ENCODE measurements at places on chromosomes 16 and 17.

DNA sequence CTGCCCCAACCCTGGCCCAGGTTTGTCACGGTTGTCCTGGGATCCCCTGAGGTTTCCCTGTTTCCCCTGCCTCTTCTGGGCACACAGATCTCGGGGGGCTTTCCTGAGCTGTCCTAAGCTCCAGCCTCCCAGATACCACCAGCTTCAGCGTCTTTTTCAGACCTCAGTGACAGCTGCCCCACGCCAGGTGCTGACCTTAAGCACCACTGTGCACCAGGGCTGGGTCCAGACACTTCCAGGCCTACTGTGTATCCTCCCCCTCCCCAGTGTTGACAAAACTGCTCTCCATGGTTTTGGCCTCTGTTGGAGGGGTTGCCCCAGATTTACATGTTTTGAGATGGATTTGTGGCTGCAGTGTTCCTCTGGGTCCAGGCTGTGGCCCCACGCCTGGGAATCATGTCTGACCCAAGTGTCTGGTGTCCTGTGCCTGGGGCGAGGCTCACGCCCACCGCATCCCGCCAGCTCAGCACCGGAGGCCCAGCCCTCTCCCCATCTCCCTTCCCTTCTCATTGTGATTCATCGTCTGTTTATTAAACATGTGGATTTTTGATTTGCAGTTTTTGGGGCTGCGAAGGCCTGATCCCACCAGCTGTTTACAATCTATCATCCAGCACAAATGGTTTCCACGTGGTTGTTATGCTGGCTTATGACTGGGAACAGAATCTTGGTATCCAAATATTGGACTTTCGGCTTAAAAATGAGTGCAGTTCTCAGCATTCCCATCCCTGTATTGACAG lies 82.1 kb downstream of the METRNL start:
- DNase-seq, result no peak

DNA sequence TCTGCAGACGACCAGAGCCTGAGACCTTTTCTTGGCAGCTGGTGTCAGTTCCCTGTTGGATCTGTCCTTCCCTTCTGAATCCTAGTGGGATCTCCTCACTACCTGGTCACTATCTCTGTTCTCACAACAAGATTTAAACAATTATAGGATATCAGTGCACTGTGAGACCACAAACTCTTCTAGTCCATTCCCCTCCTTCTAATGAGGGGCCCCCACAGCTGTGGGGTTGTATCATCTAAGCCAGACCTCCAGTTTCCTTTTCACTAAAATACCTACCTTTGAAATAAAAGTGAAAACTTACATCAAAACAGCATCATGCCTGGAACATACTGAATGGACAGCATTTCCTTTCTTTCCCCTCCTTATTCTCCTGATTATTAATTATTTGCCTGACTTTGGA lies 233.2 kb downstream of the PRKCA start:
- DNase-seq, result no peak

DNA sequence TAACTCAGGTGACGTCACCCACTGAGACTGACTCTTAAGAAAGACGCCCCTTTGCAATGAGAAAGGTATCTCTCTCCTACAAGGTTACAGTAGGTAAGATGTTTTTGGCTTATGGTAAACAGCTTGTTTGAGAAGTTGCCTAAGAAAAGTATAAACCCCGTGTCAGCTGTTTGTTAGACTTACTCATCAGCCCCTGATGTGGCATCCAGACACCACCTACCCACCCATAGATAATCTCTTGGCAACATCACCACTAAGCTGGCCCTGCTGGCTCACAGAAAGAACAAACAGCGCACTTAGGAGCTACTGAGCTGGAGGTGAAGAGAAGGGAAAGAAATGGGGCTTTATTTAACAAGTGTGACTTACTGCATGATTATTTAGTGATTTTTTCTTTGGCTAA lies 121.0 kb downstream of the PARN start:
- no peak for DNase-seq

GRCh38 chr16:24117680-24118079 lies 138.5 kb upstream of the CACNG3 start:
- DNase-seq, result no peak

GRCh38 chr16:5928476-5929065 lies 831.0 kb upstream of the EEF2KMT start:
- DNase-seq, result no peak

DNA sequence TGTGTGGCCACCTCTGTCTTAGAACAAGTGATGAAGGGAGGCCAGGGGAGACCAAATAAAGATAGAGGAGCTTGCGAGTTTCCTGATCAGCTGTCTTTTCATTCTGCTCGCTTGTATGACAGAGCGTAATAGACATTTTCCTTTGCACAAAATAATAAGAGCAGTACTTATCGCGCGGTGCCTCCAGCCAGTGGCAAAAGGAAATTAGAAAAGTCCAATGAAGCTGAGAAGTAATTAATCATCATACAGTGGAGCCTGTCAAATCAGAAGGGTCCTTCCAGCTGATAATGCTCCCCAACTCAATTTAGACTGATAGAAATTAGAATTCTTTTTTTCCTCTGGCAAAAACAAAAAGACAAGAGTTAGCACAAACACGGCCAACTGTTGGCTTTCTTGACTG lies 307.0 kb upstream of the IRX5 start:
- DNase-seq, result no peak

GRCh38 chr16:4673387-4674046 lies 19.8 kb upstream of the NUDT16L1 start:
- DNase-seq, result no peak

DNA sequence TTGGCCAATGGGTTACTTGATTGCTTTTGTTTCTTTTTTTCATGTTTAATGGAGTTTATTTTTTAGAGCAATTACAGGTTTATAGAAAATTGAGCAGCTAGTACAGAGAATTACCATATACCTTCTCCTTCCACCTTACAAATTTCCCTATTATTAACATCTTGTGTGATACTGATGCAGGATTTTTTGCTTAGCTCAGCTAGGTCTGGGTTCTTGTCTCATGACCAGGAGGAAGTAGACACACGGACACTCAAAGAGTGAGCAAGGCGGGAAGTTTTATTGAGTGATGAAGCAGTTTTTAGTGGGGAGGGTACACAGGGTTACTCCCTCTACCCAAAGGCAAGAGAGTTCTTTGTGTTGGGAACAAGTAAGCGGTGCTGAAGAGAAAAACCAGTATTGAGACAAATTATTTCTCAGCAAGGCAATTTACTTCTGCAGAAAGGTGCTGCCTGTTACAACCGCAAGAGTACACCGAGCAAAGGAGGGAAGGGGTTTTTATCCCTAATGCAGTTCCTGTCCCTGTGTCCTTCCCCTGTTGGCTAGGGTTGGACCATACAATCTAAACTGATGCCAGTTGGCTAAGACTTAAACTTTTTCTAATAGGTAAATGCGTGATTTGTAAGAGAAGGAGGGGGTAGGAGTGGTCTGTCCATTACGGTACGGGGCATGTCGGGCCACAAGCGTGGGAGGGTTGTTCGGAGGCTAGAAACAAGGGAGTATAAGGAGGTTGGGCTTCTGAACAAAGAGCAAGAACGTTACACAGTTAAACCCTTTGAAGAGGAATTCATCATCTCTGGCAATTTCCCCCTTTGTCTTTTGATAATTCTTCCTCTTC lies 26.9 kb downstream of the SEC14L1 start:
- DNase-seq, result no peak

DNA sequence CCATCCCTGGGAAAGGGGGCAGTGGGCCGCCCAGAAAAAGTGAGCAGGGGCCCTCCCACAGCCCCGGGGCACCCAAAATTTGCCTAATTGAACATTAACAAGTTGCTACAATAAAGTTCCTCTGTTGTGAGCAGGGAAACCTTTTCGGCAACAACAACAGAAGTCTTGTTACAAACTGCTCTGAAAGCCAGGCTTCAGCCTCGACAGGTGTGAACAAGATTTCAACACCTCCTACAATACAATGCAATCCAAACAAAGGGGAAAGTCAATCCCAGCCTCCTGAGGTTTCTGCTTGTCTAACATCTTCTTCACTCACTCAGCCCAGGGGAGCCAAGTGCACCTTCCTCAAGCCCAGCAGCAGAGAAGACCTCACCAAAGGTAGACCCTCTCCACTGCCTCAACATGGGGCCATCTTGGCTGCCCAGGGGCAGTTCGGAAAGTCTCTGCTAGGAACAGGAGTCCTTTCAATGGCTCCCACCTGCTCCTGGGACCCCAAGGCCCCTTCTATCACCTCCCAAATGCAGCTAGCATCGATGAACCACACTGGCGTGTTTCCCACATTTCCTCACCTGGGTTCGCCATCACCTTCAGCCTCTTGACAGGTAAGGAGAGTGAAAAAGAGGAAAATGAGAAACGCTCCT lies 19.1 kb downstream of the ZFHX3 start:
- no peak for DNase-seq

- DNase-seq, result no peak
Measured at GRCh38 chr16:72240466-72240865, 68.5 kb upstream of the PMFBP1 start.

DNA sequence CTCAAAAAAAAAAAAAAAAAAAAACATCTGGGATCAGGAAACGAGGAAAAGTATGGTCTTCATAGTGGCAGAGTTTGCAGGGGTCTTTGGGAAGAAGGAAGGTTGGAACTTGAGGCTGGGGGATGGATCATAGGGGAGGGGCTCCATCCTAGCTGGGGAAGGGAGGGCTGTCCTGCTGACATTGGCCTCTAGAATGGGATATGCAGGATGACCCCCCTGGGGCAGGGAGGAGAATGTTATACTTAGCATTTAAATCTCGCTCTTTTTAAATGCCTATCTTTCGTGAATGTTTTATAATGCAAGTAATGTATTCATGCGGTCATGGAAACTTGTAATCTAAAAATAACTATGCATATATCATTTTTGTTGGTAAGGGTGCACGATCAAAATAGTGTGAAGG lies 33.2 kb downstream of the TMEM235 start:
- DNase-seq, result no peak

- DNase-seq, result no peak
Measured at GRCh38 chr17:5138616-5139457, 23.0 kb downstream of the USP6 start.

DNA sequence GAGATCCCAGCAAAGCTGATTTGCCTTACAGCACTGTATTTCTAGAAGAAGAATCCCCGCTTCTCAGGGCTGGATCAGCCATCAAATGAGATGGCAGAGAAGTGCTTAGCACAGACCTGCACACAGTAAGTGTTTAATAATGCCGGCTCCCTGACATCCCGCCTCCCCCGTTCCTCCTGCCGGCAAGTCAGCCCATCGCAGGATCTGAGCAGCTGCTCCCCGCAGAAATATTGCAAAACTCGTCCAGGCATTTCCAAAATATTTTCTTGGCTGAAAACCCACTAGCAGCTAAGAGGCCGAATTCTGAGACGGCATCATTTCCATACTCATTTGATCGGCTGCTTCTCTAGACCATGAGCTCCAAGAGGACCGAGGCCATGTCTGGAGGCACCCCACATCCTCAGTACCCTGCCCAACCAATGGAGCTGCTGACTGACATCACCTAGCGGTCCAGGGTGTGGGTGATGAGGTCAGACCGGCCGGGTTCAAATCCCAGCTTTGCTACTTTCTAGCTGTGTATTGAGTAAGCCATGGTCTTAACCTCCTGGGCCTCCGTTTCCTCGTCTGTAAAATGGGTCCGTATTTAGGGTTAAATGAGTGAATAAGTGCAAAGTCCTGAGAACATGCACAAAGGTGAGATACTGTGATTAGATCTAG lies 251.5 kb downstream of the KATNIP start:
- DNase-seq, result no peak

- no peak for DNase-seq
Measured at GRCh38 chr17:4104506-4104905, 38.3 kb downstream of the ZZEF1 start.

DNA sequence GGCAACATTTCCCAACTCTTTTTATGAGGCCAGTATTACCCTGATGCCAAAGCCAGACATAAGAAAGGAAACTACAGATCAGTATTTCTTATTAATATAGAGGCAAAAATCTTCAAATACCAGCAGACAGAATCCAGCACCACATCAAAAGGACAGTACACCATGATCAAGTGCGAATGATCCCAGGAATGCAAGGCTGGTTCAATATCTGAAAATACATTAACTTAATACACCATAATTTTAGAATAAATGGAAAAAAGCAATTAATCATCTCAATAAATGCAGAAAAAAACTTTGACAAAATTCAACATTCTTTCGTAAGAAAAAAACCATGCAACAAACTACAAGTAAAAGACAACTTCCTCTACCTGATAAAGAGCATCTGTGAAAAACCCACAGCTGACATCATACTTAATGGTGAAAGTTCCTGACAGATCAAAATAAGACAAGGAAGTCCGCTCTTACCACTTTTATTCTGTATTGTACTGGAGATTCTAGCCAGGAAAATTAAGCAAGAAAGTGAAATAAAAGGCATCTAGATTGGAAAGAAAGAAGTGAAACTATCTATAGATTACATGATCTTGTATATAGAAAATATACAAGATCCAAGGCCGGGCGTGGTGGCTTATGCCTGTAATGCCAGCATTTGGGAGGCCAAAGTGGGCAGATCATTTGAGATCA lies 26.4 kb upstream of the MAPK3 start:
- DNase-seq, result no peak

DNA sequence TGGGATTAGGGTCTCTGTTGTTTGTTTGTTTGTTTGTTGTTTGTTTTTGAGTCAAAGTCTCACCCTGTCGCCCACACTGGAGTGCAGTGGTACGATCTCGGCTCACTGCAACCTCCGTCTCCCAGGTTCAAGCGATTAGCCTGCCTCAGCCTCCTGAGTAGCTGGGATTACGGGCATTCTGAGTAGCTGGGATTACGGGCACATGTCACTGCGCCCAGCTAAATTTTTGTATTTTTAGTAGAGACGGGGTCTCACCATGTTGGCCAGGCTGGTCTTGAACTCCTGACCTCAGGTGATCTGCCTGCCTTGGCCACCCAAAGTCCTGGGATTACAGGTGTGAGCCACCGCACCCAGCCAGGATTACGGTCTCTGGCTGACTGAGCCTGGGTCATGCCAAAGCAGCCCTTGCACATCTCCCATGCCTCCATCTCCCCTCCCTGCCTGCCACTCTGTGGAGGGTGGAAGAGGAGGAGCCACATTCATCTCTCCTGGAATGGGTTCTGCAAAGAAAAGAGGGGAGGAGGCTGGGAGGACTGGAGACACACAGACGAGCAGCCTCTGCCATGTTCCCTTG lies 59.2 kb downstream of the BEAN1 start:
- no peak for DNase-seq

DNA sequence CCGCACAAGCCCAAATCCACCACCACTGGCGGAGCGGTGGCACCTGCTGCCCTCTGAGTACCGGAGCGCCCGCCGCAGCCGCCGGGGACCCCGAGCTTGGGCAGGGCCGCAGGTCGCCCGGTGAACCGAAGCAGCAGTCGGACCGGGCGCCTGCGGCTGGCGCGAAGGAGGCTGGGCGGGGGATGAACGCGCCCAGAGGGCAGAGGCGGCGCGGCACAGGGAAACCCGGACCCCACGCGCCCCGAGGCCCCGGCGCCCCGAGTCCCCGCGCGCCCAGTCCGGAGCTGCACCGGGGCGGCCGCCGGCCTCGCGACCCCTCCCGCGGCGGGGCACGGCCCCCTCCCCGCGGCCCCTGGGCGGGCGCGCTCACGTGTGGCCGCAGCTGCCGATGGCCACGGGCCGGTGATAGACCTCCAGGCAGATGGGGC lies 393 bp downstream of the RNF166 start:
- DNase-seq, result no peak

DNA sequence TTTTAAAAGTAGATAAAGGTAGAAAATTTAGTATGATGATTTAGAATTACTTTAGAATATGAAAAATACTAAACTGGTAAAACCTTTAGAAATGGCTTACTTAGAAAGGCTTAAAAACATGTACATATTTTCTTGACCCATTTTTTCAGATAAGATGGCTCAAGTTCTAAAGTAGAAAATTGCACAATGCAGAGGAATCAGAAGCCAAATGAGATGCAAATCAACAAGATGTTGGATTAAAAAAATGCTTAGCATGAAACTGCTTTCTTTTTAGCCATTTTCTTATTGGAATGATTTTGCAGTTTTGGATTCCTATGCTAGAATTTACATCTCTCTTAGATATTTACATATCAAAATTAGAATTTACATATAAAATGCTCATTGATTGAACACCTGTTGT lies 1.5 kb upstream of the KRTAP3-1 start:
- DNase-seq, result no peak

Data from esophagus squamous epithelium (tissue), 5 donors.